ENCODE measurements at places on chromosomes 6 and 20. TPM values are rescaled to one million over a fixed set of nuclear protein-coding genes. Genes with fewer than 3 reads are reported as not detected.

- DNase-seq: no peak
Measured at GRCh38 chr6:18141805-18142590, 12.9 kb downstream of the TPMT start.

ASXL1 gene
- total RNA-seq: 27.4 TPM

DNA sequence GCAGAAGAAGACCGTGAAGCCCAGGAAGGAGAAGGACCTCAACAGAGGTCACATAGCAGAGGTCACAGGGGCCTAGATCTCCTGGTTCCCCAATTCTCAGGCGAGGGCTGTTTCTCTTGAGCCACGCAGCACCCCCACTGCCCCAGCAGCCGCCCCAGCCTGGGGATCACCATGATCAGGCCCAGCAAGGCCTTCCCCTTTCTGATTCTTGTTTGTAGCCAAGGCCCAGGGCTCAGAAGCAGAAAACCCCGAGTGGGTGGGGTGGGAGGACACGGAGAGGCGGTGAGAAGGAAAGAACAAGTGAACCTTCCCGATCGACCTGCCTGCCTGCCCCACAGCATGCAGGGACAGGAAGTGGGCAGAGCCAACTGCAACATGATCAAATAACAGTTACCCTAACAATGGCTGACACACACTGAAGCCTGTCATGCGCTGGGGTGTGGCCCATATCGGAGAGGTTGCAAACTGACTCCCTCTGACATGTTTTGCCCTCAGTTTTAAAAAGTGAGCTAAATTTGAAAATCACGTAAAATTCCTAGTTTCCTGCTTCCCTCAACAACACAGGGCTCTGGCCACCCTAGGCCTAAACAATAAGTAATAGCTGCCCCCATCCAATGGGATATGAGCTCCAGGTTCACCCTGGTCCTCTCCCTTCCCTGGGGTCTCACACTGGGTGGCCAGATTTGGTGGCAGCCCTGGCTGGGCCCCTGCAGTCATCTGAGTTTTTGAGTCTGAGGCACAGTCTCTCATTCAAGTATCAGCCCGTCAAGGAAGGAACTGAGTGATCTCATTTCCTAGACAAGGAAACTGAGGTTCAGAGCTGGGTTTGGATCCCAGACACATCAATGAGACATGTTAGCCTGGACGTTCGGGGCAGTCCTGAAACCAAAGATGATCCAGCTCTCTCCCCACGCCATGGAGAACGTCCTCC, 6.5 kb downstream of the PEDS1 start:
- DNase-seq: no peak

GRCh38 chr6:129448965-129449364, 261.0 kb downstream of the ARHGAP18 start:
- no peak for DNase-seq

GRCh38 chr6:154749341-154749740, 16.1 kb downstream of the SCAF8 start:
- no peak for DNase-seq

DNA sequence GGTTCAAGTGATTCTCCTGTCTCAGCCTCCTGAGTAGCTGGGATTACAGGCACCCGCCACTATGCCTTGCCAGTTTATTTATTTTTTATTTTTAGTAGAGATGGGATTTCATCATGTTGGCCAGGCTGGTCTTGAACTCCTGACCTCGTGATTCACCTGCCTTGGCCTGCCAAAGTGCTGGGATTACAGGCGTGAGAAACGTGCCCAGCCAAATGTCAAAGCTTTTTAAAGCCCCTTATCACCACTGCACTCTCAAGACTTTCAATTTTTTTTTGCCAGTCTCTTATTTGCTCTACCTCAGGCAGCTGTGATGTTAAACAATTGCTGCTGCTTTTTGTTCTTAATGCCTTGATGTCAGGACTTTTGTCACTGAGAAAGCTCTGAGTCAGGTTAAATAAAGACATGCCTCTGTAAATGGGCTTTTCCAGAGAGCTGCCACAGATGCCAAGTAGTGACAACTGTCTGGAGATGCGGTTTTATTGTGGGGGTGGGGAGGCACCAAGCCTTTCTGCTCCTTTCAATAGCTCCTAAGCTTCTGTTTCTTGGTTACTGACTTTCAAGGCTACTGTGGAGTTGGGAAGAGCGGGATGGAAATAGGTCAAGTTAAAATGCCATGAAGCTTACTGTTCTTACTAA, 29.2 kb downstream of the RSPH3 start:
- DNase-seq: peak; percentile 7

GPR6 gene
- not detected for total RNA-seq

ZNF292 gene
- total RNA-seq: 10.0 TPM

MRAP2 gene
- 0.12 TPM for total RNA-seq

DNA sequence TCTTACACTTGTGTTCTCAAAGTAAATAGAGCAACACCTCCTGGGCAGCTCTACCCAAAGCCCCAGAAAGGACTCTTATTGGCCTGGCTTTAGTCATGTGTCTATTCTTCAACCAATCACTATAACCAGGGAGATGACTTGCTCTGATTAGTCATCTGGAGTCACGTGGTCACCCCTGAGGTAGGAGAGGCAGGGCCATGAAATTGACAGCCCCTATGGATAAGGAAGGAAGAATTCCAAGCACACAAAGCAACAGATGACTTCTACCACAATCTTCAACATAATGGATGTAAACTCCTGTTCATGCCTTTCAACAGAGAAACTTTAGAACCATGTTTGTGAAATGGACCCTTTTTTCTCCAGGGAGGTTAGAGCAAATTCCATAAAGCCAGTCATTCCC, 24.6 kb upstream of the EYA2 start:
- no peak for DNase-seq

CAGE1 gene
- not detected for total RNA-seq

SLC32A1 gene
- not detected for total RNA-seq

- DNase-seq: no peak
Measured at GRCh38 chr20:61445741-61446140, 193.7 kb downstream of the CDH4 start.

DNA sequence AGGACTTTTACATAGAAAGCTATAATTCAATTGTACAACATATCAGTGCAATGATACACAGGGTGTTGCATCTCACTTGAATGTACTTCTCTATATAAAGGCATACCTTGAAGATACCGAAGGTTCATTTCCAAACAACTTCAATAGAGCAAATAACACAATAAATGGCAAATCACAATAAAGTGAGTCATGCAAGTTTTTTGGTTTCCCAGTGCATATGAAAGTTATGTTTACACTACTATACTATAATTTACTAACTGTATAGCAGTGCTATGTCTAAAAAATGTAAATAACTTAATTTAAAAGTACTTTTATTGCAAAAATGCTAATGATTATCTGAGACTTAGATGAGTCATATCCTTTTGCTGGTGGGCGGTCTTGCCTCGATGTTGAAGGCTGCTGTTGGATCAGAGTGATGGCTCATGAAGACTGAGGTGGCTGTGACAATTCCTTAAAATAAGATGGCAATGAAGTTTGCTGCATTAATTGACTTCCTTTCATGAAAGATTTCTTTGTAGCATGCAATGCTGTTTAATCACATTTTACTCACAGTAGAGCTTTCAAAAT, 188.8 kb downstream of the TASP1 start:
- DNase-seq: peak; percentile 21

MUC21 gene
- not detected for total RNA-seq

MICB gene
- 59.9 TPM for total RNA-seq

- DNase-seq: peak; percentile 94
Measured at GRCh38 chr6:119147101-119148053, 68.9 kb upstream of the FAM184A start.

DNA sequence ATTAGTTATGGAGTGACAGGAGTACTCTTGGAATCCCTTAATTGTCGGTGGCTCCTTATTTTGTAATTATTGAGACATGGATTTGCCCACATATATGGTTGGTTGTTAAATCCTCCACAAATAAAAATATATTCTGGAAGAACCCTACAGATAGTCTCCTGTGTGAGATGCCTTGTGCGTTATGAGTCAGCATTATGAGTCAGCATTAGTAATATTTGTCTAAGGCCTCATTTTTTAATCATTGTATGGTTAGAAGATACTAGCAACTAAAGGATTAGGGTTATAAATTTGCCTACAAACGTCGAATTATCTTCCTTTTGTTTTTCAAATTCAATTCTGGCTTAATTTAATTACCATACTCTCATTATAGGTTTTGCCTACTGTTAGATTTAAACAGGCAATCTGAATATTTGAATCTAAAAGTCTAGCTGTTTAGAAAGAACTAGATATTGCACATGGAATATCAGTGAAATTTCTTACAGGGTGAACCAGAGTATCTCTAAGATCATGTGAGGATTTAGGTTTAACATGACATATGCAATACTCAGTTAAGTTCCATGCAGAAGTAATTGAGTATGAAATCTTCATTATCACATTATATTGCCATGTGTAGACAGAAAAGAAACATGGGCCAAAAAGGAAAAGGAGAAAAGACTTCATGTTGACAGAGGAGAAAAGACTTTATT, 5.9 kb downstream of the C6orf58 start:
- peak; percentile 83 for DNase-seq

GRCh38 chr6:107604549-107604948, 114.6 kb downstream of the SOBP start:
- DNase-seq: no peak

- peak; percentile 85 for DNase-seq
Measured at GRCh38 chr20:62357187-62357667, 9.9 kb downstream of the LAMA5 start.

FOXC1 gene
- total RNA-seq: 8.3 TPM

GRCh38 chr20:25553819-25554296, 31.5 kb downstream of the NINL start:
- peak; percentile 60 for DNase-seq

ERVFRD-1 gene
- total RNA-seq: not detected

- no peak for DNase-seq
Measured at GRCh38 chr6:40290816-40291215, 296.3 kb downstream of the LRFN2 start.

- DNase-seq: peak; percentile 87
Measured at GRCh38 chr6:24402697-24403500, at the start of gene MRS2. Gene MRS2 (plus strand): TSS chr6:24402936. CDS start chr6:24403047, 111 bp downstream.

EPB41L1 gene
- total RNA-seq: 34.9 TPM

TENT5A gene
- 64.6 TPM for total RNA-seq

GRCh38 chr6:89580997-89581666, 57.4 kb downstream of the LYRM2 start:
- DNase-seq: no peak

- no peak for DNase-seq
Measured at GRCh38 chr6:164897523-164898235, 411.7 kb downstream of the C6orf118 start.

GRCh38 chr20:3572151-3572550, 91.0 kb downstream of the GFRA4 start:
- DNase-seq: no peak

FOXP4 gene
- 11.6 TPM for total RNA-seq

GRCh38 chr6:130560231-130560630, 194.4 kb downstream of the TMEM200A start:
- DNase-seq: peak; percentile 74

GRCh38 chr20:63079971-63080370, 73.2 kb upstream of the BHLHE23 start:
- DNase-seq: no peak

GRCh38 chr6:24987446-24988115, 51.8 kb upstream of the RIPOR2 start:
- DNase-seq: no peak

HLA-DPA1 gene
- 2.0 TPM for total RNA-seq

- no peak for DNase-seq
Measured at GRCh38 chr6:20036141-20036677, 176.1 kb downstream of the MBOAT1 start.

GRCh38 chr6:134510920-134511319, 193.0 kb upstream of the SGK1 start:
- no peak for DNase-seq

GRCh38 chr6:53290537-53291510, 57.9 kb downstream of the ELOVL5 start:
- no peak for DNase-seq

ACSS2 gene
- total RNA-seq: 34.2 TPM

DNA sequence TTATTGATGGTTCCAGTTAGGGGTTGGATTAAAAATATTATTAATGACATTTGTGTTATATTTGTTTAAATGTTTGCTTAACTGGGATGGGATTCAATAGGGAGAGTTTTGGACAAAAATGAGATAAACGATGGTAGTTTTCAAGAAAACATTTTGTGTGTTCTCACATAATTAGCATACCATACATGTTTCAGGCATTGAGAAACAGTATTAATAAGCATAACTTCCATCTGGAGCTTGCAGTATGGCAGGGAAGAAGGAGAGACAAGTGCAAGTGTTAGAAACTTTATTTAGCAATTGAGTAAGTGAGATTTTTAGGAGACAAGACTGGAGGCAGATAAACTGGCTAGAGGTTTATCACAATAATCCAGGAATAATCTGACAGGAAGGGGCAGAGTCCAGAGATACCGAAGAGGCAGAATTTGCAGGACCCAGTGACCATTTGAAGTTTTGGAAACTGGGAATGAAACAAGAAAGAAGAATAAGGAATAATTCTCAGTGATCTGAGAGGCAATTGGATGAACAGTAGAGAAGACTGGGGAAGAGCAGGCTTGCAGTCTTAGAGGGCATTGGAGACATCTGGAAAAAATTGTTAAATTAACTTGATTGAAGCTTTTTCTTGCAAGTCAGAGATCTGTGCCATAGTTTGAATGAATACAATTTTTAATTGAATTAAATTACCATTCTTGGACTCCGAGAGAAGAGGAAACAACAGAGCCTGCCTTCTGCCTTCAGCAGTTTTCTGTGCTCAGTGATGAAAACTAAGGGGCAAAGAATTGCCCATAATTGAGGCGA, 73.0 kb upstream of the PTCHD4 start:
- no peak for DNase-seq

- DNase-seq: peak; percentile 76
Measured at GRCh38 chr6:132715204-132715603, 1.3 kb upstream of the VNN1 start.

GRCh38 chr20:60509407-60509806, 551.2 kb downstream of the CDH26 start:
- no peak for DNase-seq

Measured in M059J (cell line).